ENCODE measurements at places on chromosomes 13 and 19.

GRCh38 chr13:46586751-46587514 lies 34.0 kb downstream of the LRCH1 start:
- DNase-seq = no peak

GRCh38 chr13:26485786-26486185 lies 71.7 kb upstream of the WASF3 start:
- DNase-seq = no peak

DNA sequence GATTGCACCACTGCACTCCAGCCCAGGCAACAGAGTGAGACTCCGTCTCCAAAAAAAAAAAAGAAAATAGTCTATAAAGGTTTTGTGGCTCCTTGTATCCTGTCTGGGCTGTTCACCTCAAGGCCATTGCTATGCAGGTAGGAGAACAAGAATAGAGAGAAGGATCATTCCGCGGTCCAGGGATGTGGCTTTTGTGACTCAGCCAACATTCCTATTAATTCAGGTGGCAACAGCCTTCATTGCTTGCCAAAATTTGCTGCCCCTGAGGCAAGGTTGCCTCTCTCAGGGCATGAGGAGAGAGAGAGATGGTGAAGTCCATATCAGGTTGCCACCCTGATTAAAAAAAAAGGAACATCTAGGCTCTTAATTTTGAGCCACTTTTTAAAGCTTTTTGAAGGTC lies 8.0 kb downstream of the ZNF551 start:
- no peak for DNase-seq

GRCh38 chr13:85536706-85537105 lies 262.5 kb downstream of the SLITRK6 start:
- no peak for DNase-seq

DNA sequence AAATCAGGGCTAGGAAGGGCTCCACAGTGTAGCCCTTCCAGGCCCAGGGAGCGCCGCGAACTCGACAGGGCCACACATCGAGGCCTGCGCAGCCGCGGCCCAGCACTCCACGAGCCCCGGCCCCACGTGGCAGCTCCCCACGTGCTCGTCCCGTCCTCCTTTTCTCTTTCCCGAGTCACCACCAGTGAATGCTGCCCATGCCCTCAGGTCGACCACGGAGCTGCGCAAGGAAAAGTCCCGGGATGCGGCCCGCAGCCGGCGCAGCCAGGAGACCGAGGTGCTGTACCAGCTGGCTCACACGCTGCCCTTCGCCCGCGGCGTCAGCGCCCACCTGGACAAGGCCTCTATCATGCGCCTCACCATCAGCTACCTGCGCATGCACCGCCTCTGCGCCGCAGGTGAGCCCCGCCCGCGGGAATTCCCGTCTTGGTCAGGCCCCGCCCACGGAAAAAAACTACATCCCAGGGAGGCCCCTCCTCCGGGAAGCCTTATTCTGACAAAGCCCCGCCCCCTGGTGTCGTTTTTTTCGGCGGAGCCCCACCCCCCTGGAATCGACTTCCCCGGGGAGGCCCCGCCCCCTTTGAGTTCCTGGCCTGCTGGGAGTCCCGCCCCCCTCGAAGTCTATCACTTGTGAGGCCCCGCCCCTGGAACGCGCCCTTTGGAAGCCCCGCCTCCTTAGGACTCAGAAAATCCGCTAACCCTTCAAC lies 7.0 kb downstream of the HIF3A start:
- peak; percentile 95 for DNase-seq

GRCh38 chr13:32048816-32049215 lies 17.2 kb downstream of the FRY start:
- DNase-seq = no peak

DNA sequence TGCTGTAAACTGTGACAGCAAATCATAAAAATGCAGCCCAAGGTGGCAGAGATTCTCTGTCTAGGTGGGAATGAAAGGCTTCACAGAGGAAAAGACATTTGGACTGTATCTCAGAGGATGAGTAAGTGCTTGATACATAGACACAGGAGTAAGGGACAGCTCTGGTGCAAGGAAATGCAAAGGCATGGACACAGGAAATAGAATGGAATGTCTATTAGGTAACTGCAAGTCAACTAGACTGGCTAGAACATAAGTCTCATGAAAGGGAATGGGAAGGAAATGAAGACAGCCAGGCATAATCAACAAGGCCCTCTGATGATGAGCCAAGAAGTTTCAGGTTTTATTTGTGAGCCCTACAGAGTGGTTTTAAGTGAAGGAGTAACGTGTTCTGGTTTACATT lies 321.7 kb downstream of the SUCLA2 start:
- no peak for DNase-seq

DNA sequence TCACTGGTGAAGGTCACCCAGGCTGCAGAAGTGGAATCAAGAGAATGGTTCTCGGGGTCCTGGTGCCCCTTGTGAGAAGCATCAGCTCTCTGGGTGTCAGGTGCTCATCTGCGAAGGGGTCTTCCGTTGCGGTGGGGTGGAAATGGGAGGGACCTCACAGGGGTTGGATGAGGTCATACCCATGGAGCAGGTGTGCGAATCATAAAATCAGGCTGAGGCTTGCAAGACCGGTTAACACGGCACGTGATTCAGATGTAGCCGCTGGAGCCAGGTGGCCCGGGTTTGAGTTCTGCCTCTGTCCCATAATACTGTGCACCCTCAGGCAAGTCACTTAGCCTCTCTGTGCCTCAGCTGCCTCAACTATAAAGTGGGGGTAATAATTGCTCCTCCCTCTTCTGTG lies 3.9 kb upstream of the KLK15 start:
- no peak for DNase-seq

DNA sequence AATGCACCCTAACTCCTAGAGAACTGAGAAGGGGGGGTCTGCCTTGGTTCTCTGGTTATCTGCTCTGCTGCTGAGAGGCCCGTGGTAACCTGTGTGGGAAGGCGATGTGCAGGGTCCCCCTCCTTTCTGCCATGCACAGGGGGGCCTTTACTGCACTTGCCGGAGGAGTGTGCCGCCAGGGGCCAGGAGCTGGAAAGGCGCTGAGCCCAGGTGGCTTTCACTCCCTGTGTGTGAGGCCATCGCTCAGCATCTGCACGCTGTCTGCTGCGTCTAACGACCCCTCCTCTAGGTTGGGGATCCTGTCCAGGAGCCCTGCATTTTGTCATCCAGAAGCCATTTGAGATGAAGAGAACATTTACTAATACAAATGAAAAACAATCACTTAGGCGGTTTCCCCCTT lies 37.0 kb upstream of the TEX29 start:
- no peak for DNase-seq

- peak; percentile 98 for DNase-seq
Observed at GRCh38 chr19:13731147-13731964, 33.0 kb upstream of the MRI1 start.

- no peak for DNase-seq
Observed at GRCh38 chr13:51687947-51688714, 103.9 kb downstream of the WDFY2 start.

DNA sequence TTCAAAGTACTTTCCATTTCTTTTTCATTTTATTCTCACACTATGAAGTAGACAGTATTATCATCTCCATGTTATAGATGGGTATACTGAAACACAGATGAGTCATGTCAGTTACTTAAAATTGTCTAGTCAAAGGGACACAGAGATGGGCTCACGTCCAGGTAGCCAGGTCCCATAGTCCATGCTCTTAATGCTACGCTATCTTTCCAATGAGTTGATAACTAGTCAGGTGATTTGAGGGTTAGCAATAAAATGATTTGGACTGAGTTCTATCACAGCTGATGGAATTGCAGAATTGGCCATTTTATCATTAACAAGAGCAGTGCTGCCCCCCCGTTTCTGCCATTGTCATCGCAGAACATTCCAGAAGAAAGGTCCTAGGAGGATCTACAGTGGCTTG lies 318.9 kb downstream of the DLEU7 start:
- no peak for DNase-seq

- peak; percentile 50 for DNase-seq
Observed at GRCh38 chr13:30395192-30396158, 26.8 kb upstream of the UBE2L5 start.

DNA sequence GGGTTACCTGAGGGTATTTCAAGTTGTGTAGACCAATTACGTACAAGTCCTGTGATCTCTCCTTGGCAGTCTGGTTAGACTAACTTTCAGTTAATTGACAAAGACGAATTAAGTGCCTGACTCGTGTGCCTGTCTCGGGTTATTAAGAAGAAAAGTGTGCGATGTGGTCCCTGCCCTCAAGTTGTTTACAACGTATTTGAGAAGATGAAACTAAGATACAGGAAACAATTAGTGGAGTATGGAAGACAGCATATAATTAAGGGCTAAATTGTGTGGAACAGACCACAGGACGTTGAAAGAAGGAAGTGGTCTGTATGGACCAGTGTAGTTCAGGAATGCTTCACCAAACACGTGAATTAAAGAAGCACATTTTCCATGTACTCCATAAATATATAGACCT lies 49.2 kb downstream of the KLF5 start:
- DNase-seq = no peak

DNA sequence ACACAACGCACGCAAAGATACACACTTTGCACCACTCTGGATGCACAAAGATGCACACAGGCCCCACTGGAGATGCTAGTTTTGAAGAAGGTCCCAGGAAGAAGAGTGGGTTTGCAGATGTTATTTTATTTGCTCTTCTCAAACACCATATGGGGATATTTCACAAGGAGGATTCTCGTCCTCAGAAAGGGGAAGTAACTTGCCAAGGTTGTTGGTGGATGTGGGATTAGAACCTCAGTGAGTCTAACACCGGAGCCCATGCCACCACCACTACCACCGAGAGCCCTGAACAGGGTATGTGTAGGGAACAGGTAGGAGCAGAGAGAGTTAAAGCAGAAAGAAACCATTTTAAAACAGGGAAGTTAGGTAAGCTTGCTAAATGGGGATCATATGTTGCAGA lies 9.6 kb upstream of the CEACAM6 start:
- no peak for DNase-seq

GRCh38 chr19:2049741-2050348 lies 1.2 kb downstream of the MKNK2 start:
- DNase-seq = peak; percentile 53

DNA sequence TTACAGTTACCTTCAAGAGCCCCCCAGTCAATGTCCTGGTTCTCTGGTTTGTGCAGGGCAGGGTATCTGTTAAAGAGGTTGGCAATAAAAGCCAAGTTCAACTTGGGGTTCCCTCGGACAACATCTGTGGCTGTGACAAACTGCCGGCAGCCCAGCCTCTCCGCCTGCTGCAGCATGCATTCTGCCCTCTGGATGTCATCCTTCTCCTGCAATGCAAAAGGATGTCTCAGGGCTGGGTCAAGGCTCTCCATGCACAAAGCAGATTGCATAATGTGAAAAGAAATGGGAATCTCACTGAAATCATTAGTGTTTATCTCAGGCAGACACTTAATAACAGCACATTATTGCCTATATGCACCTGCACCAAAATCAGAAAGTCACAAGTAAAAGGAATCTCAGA lies 35.1 kb downstream of the LCP1 start:
- DNase-seq = peak; percentile 32

DNA sequence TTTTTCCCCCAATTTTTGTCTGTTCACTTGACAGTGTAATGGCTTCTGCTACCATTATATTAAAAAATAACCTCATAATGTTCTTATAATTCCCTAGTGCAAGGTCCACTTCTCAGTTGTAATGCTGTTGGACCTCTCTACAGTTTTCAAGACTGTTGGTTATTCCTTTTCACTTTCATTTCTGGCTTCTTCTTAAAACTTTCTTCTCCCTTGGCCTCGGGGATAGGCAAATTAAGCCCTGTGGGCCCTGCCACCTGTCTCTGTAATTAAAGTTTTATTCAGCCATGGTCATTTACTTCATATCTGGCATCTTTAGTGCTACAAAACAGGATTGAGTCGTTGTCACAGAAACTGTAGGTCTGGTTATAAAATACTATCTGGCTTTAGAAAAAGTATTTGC lies 313.5 kb downstream of the KLF12 start:
- DNase-seq = no peak

DNA sequence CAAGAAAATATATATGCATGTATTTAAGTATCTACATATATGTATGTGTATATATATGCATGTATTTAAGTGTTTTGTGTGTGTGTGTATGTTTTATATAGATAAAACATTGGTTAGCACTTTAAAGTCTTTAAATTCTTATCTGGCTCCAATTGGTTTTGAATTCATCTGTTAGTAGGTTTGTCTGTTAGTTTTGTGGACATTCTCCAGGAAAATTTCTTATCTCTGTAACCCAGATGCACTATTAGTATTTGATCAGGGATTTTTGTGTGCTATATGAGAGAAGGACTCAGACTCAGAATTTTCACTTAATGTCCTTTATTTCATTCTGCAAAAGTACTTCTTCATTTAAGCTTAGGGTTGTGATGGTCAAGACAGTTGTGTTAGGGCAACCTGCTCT lies 103.1 kb downstream of the ITGBL1 start:
- DNase-seq = no peak

DNA sequence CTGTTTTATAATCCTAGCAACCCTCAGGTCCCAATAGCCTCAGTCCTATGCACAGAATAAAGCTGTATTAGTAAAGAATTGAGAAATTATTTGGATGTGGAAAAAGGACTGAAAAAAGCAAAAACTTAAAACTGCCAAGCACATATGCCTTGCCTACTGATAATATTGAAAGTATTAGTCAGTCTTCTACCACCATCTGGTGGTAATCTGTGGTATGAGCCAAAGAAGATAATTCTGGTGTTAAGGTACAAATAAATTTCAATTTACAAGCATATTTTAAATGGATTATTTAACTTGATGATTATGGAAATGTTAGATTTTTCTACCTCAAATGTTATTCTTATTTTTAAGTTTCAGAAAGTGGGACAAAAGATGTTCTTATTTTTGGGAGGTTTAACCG lies 460.3 kb upstream of the KLHL1 start:
- DNase-seq = peak; percentile 15

- no peak for DNase-seq
Observed at GRCh38 chr19:28117143-28117542, 1095.8 kb downstream of the UQCRFS1 start.

GRCh38 chr19:48290771-48291488 lies 21.0 kb downstream of the ZNF114 start:
- DNase-seq = peak; percentile 90

DNA sequence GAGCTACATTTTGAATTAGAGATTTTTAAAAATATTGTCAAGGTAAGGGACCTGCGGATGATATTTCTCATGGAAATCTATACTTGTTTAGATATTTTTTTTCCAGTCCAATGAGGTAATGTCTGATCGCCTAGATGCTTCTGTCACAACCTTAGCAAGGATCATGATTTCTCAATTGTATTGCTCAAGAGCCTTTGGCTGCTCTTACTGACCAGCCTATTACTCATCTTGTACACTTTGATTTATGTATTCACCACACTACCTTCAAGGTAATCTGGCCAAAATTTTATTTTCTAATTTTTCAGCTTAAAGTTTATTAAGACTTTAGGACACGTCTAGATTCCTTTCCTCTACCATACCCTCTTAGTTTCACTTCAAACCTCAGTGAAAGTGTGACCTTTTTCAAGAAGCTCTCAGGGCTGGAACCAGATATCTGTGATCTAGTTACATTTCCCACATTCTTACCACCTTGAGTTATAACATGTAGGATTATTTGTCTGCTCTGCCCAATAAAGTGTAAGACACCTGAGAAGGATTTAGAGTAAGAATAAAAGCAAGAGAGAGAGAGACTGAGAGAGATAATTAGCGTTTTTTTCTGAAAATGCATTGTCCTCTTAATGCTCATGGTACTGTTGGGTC lies 197.1 kb downstream of the ITGBL1 start:
- no peak for DNase-seq

GRCh38 chr13:36329361-36329760 lies 16.8 kb downstream of the SPART start:
- no peak for DNase-seq
